Cerebellar cortex (tissue), 1 donor: ENCODE measurements at places on chromosomes 5 and 9.
A peak's percentile ranks its signal among the peaks of the same experiment; 100 is the strongest.

GRCh38 chr5:150661821-150662596 is 958 bp downstream of the MYOZ3 start:
- DNase-seq: no peak

GRCh38 chr5:78058625-78059024 is 235.9 kb downstream of the AP3B1 start:
- DNase-seq: no peak

- DNase-seq: no peak
Measured at GRCh38 chr9:127714951-127715469, 453 bp downstream of the PTRH1 start.

DNA sequence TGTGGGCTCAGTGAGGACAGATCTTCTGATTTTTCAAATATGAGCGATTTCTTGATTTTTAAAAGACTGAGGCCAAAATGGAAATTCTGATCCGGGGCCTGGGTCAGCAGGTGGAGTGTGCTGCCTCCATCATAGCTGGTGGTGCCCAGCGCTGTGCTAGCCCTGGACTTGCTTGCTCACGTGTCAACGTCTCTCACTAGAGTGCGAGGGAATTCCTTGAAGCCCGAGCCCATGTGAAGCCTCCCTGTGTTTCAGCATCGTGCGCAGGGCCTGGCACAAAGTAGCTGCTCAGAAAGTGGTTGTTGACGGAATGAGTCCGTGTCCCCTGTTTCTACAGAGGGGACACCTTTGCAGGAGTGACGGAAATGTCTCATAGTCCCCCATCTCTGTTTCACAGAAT is 50.5 kb downstream of the RGS3 start:
- no peak for DNase-seq

DNA sequence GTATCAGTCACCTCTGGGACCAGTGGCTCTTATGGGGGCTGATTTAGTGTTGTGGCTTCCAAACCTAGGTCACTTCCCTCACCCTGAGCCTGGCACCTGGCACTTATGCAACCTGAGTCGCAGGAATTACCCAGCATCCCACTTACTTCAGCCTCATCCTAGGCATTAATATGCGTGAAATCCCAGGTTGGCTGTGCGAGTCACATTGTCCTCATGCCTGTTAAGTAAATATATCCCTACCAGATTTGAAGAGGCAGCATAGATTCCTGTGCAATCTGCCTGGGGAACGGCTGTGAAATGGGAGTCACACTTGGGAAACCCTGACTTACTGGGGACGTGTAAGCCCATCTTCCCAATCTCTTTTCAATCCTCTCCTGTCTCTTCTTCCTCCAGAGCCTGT is 42.7 kb upstream of the AKNA start:
- DNase-seq: no peak

- no peak for DNase-seq
Measured at GRCh38 chr9:99441829-99442228, 219.7 kb downstream of the SEC61B start.

- DNase-seq: no peak
Measured at GRCh38 chr5:103258957-103259704, 568 bp downstream of the MACIR start.

DNA sequence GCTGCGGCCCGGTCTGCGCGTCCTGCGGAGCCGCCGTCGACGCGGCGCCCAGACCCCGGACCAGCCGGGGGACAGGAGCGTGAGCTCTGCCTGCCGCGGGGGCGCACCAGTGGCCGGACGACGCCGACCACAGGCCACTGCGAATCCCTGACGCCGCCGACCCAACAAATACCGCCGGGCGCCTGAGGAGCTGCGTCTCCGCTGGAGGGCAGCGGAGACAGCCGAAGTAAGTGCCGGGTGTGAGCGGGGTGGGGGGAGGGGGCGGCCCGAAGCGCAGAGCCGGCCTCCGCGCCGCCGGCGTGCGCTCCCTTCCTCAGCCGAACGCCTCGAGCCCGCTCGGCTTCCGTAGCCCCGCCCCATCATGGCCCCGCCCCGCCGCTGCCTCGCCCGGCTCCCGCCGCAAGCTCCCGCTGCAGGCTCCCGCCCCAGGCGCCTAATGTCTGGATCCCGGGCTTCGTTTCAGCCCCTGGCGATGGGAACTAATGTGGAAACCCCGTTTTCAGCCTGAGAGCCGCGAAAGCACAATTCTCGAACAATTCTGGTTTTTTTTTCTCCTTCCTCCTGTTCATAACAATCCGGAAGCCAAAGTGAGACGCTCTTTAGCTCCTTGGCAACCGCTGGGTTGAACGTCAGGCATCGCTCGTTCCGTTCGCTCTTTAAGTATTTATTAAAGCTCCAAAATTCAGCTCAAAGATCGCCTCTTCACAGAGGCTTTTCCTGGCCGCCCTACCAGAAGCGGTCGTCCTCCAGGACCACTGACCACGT is at the start of gene RFK:
RFK (minus strand) TSS at position 232 of the 765 bp plus-strand sequence. CDS start 255 bp downstream, outside the sequence.
- peak; percentile 86 for DNase-seq

GRCh38 chr5:14036947-14037346 is 92.5 kb upstream of the DNAH5 start:
- DNase-seq: no peak

DNA sequence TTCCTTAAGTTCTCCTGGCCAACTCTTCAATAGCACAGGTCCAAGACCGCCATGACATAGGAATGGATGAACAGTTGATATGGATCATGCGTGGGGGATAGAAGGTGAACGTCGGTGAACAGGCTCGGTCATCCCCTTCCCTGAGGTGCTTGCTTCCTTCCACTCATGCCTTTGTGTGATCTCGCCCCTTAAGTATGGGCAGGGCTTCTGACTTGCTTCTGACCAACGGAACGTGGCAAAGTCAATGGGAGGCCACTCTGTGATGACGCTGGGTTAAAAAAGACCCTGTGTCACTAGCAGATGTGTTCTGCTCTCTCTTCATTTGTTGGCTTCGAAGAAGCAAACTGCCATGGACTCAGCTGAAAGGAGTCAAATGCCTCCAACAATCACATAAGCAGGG is 240.5 kb upstream of the TUT7 start:
- no peak for DNase-seq

- no peak for DNase-seq
Measured at GRCh38 chr9:84694248-84694647, 24.7 kb downstream of the NTRK2 start.

DNA sequence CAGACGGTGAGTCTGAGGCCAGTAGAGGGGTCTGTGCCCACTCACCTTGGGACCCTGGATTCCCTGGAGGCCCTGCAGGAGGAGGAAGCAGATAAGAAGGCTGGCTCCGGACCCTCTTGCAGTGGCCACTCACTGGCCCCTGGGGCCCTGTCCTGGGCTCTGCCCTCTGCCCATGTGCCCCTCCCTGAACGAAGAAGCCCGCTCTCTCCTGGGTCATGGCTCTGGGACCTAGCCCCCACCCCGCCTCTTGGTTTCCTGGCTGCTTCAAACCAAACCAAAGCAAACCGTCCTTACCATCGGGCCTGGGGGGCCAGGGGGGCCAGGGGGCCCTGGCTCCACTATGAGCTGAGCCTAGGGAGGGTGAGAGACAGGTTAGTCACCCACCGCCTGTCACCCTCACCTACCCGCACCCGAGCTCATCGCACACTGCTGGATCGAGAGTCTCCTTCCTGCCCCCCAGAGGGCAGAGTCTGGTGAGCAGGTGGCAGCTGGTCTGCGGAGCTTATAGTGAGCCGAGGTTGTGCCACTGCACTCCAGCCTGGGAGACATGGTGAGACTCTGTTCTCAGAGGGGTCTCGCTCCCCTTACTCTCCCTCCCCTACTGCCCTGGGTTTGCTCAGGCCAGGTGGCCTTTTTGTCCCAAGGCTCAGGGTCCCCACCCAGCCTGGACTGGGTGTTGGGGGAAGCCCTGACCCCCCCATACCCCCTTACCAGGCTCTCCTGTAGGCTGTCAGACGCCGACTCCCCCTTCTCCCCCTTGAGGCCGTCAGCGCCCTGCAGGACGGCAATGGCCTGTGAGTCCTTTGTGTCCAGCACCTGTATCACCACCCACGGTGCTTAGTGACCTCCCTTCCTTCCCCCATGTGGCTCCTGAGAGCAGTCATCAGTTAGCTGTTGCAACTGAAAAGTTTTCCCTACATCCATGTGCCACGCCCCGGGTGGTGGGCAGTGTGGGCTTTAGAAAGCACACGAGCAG is 15.2 kb upstream of the PHYKPL start:
- no peak for DNase-seq

- no peak for DNase-seq
Measured at GRCh38 chr5:58022055-58022454, 437.8 kb downstream of the PLK2 start.

GRCh38 chr5:37991301-37992299 is 151.8 kb upstream of the GDNF start:
- DNase-seq: no peak

DNA sequence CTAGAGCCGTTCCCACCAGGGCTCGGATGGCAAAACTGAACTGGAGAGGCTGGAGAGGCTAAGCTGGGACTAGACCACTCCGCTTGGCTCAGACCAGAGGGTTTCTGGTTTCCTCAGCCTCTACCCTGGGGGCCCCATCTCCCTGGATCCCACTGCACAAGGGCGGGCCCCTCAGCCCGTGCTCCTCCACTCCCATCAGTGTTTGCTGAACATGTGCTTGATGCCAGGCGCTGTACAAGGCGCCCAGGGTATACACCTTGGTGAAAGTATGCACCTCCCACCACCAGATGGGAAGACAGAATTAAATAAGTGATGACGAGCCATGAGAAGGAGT is 18.0 kb downstream of the GPX3 start:
- no peak for DNase-seq

GRCh38 chr5:3155046-3155445 is 403.6 kb upstream of the IRX2 start:
- DNase-seq: no peak

DNA sequence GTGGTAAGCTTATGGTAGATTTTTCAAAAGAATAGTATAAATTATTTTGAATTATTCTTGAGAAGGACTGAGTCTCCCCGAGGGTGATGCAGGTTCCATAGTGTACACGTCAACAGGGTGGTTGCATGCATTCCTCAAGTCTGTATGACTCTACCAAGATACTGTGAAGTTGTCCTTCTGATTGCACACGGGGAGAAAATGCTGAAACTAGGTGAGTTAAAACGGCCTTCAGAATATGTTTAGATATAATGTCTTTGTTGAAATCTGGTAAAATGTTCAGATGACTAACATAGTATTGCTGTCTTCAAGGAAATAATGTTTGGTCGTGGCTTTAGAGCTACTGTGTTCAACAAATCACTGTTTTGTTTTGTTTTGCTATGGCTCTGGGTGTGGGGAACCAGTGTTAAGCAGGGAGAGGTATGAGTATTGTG is 22.4 kb upstream of the TNFAIP8 start:
- DNase-seq: no peak

DNA sequence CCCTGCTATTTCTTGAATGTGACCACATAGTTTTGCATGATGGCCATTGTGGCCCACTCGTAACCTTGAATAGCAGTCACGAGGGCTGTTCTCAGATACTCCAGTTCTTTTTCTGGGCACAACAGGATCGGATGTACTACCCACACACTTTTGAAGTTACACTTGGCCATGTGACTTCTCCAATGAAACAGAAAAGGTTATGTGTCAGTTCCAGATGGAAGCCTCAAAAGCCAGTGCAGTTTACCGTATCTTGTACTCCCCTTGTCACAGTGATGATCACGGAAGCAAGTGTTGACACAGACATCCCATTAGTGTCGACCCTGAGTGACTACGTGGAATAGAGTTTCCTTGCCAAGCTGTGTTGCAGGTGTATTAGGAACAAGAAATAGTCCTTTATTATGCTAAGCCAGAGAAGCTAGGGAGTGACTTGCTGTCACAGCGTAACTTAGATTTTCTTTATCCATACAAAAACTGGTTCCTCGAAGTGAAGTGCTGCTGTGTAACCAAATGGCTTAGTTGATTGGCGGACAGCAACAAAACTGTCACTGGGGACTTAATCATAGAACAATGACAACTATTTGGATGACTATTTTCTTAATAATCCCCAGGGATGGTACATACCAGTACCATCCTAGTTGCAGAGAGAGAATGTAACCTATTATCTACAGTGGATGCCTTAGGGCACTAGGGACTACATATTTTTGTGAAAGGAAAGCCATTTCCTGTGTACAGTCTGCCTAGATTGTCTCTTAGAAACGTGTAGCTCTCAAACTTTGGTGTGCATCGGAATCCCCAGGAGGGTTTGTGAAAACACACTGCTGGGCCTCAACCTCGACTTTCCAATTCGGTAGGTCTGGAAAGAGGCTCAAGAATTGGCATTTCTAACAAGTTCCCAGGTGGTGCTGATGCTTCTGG is 90.1 kb upstream of the DMRT1 start:
- no peak for DNase-seq

DNA sequence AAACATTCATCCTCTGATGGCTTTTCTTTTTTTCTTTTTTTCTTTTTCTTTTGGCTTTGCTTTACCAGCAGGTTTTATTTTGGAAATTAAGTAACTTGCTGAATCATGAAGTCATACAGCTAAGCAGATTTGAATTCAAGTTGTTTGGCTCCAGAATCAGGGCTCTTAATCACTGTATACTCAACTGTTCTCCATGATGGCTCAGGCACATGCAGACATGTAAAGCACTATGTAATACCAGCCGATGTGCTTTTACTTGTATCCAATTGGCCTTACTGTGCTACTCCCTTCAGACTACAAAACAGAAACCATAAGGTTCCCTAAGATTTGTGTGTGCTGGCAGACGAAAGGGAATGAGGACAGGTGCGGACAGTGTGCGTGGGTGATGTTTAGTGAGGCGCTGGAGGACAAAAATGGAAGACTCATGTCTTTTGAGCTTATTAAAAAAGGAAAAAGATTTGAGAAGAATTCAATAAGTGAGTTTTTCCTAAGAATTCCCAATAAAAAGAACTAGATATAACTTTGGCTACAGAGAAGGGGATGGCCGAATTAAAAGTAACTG is 44.7 kb upstream of the OTP start:
- no peak for DNase-seq

DNA sequence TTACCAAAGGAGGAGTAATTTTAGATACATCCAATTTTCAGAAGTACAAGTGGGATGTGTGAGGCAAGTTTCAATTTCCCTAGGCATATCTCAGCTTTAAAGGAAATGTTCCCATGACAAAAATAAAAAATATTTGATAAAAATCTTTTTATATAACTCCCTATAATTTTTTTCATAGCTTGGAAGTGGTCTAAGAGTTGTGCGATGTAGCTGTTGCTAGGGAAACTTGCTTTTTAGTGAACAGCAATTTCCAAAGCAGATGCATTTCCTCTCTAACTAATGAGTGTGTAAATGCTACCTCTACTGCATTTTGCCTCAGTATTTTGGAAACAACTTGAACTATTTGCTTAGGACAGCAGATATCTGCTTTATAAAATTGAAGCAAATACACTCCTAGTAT is 39.6 kb downstream of the MACIR start:
- DNase-seq: no peak

- no peak for DNase-seq
Measured at GRCh38 chr9:129907201-129907600, 71.9 kb downstream of the USP20 start.

DNA sequence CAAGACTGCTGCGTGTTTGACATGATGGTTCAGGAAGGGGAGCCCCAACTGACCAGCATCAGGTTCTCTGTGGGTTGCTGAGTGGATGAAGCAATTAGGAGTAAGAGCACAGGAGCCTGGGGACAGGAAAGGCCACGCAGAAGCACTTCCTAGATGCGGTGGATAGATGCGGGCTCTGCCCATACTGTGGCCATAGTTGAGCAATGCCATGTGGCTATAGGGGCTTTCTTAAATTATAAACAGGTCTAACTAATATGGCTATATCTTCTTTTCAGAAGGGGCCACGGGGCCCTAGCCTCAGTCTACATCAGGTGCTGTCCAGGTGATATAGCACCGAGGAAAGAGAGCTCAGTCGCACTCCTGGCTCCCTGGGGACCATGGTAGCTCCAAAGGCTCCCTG is 198.6 kb downstream of the GADD45G start:
- no peak for DNase-seq
